ENCODE measurements at places on chromosomes 12 and 14.
A peak's percentile ranks its signal among the peaks of the same experiment; 100 is the strongest.

- DNase-seq, result no peak
Observed at GRCh38 chr12:125166041-125166440, 100.8 kb downstream of the AACS start.

- no peak for DNase-seq
Observed at GRCh38 chr12:16076557-16076956, 165.4 kb downstream of the DERA start.

GRCh38 chr12:48356041-48356768 lies 5.5 kb upstream of the ZNF641 start:
- no peak for DNase-seq

GRCh38 chr12:29241821-29242591 lies 92.9 kb downstream of the FAR2 start:
- DNase-seq, result no peak

- no peak for DNase-seq
Observed at GRCh38 chr12:74401966-74402365, 135.7 kb upstream of the ATXN7L3B start.

DNA sequence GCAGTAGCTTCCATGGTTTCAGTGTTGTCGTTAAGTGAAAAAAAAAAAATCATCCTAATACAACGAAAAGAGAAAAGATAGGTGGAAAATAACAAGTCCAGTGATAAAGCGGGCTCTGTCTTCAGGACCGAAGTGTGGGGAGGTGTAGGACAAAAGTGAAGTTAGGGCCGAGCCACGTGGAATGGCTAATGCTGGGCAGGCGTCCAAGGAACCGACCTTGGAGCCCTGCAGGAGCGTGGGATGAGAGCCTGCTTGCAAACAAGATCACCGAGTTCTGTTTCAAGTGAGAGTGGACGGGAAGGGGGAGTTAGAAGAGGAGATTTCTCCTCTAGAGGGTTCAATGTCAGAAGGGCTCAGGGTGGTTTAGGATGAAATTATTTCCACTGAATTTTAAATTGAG lies 22.2 kb downstream of the A2ML1 start:
- no peak for DNase-seq

GRCh38 chr14:54787261-54787660 lies 115.4 kb downstream of the GCH1 start:
- no peak for DNase-seq

GRCh38 chr14:76695263-76695920 lies 65.9 kb upstream of the VASH1 start:
- DNase-seq, result no peak

GRCh38 chr12:89289720-89290119 lies 62.6 kb downstream of the DUSP6 start:
- DNase-seq, result no peak

GRCh38 chr12:92362785-92363184 lies 217.1 kb upstream of the BTG1 start:
- DNase-seq, result no peak

- peak; percentile 24 for DNase-seq
Observed at GRCh38 chr14:102568115-102568614, 24.3 kb upstream of the RCOR1 start.

DNA sequence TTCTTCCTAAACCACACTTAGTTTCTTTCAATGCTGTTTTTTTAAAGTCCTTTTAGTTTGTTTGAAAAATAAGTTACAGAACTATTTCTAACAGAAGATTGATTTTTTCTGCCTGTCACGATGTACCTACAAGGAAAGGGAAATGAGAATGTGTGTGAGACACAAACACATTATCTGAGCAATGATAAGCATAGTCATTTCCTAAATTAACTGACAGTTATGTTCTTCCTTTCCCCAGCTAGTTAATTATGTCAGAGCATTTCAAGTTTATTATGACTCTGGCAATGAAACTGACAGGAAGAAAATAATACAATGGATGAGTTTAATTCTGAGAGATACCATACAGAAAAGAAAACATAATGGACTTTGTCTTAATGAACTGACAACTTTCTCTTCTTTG lies 21.3 kb upstream of the LDHB start:
- DNase-seq, result no peak

- no peak for DNase-seq
Observed at GRCh38 chr12:7934889-7935492, 996 bp downstream of the SLC2A3 start.

GRCh38 chr12:64707362-64707761 lies 51.8 kb downstream of the GNS start:
- no peak for DNase-seq

DNA sequence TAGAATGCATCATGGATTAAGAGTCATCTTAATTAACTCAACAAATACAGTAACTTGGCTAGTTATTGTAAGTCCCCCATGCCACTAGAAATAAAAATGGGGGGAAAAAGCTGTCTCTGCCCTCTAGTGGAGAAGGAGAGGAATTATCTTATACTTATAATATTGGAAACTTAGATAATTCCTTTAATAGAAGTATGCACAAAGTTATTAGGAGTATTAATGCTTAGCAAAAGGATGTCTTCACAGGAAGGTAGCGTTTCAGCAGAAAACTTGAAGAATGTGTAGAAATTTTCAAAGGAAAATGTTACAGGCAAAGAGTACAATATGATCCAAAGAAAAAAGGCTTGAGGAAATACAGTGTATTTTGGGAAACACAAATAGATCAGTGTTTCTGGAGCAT lies 19.8 kb downstream of the OR5AU1 start:
- no peak for DNase-seq

GRCh38 chr12:43238281-43238680 lies 313.7 kb downstream of the ADAMTS20 start:
- no peak for DNase-seq

- no peak for DNase-seq
Observed at GRCh38 chr14:52068615-52069306, at the start of gene NID2. TSS of gene NID2 (minus strand) at chr14:52069059. CDS start at chr14:52068994, 65 bp downstream.

GRCh38 chr14:77491056-77491455 lies 7.6 kb downstream of the ISM2 start:
- no peak for DNase-seq

GRCh38 chr12:3333583-3333982 lies 157.4 kb upstream of the PRMT8 start:
- DNase-seq, result no peak

DNA sequence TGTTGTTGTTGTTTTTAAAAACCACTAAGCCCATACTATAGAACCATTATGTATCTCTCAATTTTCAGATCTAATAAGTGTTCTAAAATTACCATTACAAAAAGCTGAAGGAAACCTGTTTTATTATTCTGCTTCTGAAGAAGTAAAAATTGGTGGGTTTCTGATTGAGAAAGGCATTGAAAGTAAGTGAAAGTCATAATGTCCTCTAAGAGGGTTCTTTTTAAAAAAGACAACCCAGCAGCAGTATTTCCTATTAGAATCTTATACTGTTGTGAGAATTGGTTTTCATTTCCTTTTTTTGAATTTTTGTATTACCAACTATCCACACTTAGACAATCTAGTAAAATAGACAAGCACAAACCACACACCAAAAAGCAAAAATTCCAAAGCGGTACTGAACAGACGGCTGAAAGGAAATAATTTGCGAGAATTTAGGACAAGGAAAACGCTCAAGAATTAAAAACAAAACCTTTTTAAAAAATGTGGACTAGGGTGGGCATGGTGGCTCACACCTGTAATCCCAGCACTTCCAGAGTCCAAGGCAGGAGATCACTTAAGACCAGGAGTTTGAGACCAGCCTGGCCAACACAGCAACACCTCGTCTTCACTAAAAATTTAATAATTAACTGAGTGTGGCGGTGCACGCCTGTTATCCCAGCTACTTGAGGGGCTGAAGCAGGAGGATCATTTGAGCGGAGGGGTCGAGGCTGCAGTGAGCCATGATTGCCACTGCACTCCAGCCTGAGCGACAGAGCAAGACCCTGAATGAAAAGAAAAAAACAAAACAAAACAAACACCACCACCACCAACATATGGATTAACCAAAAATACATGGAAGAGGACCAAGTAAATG lies 66.7 kb upstream of the AP4S1 start:
- no peak for DNase-seq

GRCh38 chr12:72300728-72301127 lies 28.6 kb downstream of the TRHDE start:
- DNase-seq, result no peak

- DNase-seq, result no peak
Observed at GRCh38 chr12:19994968-19995367, 373.4 kb upstream of the PDE3A start.

DNA sequence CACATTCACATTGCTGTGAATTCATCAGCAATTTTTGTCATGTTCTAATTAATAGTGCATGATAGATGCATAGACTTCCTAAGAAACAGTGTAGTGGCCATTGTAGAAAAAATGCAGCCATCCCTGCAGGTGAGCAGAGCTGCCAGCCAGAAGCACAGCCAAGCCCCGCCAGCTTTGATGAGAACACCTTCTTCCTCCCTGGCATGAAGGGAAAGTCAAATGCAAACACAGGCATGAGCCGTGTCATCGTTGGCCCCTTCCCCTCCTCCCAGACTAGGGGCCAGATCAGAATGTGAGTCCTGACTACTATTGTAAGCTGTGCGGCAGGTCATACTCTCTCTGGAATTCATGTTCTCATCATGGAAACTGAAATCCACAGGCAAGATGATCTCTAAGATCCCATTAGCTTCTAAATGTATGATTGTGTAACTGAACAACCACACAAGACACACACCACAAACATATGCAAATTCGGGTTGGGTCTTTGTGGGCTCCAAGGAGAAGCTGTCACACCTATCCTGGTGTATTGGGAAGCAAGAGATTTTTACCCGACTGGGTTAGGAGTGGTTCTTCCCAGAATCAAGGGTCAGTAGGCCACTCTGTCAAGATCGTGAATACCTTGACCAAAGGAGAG lies 2.8 kb upstream of the AQP2 start:
- no peak for DNase-seq

DNA sequence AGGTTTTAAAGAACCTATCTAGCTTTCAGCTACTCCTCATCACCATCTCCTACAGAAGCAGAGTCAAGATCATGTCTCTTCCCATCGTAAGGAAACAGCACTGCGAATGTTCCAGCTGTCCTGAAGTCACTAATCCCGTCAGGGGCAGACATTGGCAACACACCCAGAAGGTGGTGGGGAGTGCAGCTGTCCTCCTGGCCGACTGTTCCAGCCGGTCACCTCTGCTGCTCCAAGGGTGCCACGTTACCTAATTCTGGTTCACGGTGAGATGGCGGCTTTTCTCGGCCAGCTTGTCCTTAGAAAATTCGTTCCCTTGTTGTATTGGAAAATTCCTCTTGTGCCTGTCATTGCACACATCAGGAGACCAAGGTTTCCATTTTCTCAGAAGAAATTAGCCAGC lies 196.2 kb downstream of the ZFP36L1 start:
- no peak for DNase-seq

DNA sequence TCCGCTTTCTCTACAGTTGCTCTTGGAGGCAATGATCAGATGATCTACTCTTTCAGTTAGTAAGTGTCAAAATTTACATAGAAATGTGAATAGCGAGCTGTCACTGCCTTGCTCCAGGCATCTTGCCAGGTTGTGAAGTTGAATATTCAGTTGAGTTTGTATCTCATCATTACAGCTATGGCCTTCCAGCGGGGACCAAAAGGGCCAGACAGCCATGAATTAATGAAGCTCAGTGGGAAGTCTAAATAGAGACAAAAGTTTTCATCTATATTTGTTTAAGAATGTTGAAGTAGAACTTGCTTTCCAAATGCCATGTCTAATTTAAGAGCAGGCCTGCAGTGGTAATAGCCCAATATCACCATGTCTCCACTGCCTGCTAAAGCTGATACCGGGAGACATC lies 387.8 kb downstream of the FLRT2 start:
- DNase-seq, result no peak

- no peak for DNase-seq
Observed at GRCh38 chr12:72522411-72522810, 250.2 kb downstream of the TRHDE start.

- DNase-seq, result no peak
Observed at GRCh38 chr14:105219753-105220152, 28.6 kb upstream of the BTBD6 start.

GRCh38 chr14:95549656-95550585 lies 15.1 kb downstream of the GLRX5 start:
- no peak for DNase-seq

DNA sequence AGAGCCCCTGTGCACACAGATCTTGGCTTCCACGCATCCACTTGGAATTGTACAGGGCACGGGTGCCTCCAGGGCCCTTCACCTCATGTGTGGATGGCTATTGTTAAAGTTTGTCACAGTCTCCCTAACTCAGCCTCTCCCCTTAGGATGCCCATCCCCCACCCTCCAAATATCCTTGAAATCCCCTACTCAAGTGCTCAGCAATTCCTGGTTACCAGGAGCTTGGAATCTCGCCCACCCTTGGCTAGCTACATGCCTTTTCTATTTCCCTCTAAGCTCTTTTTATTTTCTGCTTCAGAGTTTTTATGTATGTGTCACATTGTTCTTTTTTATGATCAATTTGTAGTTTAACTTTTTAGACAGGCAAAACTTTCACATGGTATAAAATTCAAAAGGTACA lies 13.0 kb upstream of the NR1H4 start:
- DNase-seq, result no peak

- DNase-seq, result no peak
Observed at GRCh38 chr12:12195516-12195915, 71.3 kb downstream of the LRP6 start.

GRCh38 chr12:42968426-42968825 lies 378.9 kb upstream of the PRICKLE1 start:
- no peak for DNase-seq

- DNase-seq, result no peak
Observed at GRCh38 chr14:77123381-77124325, 17.9 kb downstream of the ZDHHC22 start.

- no peak for DNase-seq
Observed at GRCh38 chr14:82385048-82385447, 851.4 kb upstream of the SEL1L start.

DNA sequence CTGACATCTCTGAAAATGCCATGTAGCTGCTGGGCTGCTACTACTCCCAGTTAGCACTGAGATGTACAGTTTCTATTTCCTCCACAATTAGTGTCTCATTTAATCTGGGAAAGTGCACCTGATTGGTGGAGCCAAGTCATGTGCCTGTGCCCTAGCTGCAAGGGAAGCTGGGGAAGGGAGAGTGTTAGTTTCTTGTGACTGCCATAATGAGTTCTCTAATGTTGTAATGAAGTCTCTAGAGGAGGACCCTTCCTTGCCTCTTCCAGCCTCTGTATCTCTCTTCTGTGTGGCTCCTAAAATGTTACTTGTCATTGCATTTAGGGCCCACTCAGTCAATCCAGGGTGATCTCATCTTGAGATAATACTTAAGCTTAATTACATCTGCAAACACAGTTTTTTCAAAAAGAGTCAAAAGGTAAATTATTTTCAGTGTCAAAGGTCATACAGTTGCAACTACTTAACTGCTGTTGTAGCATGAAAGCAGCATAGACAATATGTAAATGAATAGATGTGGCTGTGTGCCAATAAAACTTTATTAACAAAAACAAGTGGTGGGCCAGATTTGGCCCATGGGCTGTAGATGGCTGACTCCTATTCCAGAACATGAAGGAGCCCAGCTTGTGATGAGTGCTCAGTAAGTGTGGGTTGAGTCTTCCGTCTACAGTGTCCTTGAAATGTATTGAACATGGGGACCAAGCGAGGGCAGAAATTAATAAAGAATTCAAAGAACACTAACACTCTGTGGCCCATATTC lies 137.2 kb upstream of the MAP1LC3B2 start:
- no peak for DNase-seq

GRCh38 chr14:93830753-93831461 lies 42.6 kb upstream of the PRIMA1 start:
- DNase-seq, result no peak

Measured in stimulated activated CD4-positive, alpha-beta T cell treated with anti-CD3 and anti-CD28 coated beads, TNF-alpha, amount 100 ng/mL, for 1 hour (primary cell).